ENCODE measurements at places on chromosomes 3 and 15. TPM values are rescaled to one million over a fixed set of nuclear protein-coding genes. Genes with fewer than 3 reads are reported as not detected.

GRCh38 chr3:173038484-173038871 is 102.6 kb downstream of the SPATA16 start:
- no peak for DNase-seq

DNA sequence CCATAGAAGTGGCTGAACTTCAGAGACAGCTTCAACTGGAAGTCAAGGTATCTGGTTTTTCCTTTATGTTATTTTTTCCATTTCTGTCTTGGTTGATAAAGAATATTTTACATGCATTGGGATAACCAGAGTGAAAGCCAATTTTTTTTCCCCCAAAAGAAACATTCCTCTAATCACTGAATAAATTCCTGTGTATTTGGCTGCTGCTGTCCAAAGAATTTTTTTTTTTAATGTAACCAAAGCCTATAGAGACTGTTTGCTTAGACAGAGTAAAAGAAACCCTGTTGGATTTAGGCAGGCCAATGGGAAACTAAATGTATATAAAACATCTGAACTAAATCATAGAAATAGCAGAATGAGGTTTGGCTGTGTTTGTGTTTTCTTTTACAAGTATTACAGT is 75.2 kb downstream of the CGNL1 start:
- no peak for DNase-seq

DNA sequence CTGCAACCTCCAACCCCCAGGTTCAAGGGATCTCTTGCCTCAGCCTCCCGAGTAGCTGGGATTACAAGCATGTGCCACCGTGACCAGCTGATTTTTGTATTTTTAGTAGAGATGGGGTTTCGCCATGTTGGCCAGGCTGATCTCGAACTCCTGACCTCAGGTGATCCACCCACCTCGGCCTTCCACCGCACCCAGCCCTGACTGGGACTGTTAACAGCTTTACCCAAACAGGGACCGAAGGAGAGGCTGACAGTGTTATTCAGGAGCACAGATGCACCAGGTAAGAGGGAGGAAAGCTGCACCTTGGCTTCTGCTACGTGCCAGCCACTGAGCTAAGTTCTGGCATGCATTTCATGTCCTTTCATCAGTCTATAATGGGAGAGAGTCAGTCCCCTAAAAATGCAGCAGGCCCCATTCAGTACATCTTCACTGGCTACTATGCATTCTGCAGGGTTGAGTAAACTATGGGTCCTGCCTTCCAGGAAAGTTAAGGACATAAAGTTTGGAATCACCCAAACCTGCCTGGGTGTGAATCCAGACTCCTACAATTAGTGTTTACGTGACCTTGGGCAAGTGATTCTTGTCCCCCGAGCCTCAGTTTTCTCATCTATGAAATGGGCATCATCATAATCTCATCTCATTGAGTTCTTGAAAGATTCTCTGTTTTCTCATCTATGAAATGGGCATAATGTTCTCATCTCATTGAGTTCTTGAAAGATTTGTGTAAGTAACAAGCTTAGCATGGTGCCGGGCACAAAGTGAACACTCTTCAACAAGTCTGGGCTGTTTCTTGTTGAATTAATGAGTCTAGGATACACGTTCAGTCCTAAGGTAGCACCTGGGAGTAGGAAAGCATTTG is 82.2 kb downstream of the CPN2 start:
- DNase-seq, result no peak

DNA sequence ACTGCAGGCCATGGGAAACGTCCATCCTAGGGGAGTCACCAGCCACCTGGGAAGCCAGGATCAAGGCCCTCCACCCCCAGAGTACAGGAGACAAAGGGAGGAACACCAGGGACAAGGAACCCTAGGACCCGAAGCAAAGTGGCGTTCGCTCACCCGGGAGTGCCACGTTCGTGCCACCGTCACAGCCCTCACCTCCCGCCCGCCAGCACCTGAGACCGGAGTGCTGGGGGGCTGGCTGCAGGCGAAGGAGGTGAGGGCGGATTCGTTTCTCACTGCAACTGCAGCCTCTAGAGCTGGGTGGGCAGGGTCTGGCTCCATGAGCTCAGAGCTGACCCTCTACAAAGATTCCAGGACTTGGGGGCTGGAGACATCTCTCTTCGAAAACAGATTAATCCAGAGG is 26.3 kb downstream of the ZDHHC19 start:
- DNase-seq, result no peak

- peak; percentile 15 for DNase-seq
Measured at GRCh38 chr15:75694241-75695182, 18.1 kb downstream of the CSPG4 start.

DNA sequence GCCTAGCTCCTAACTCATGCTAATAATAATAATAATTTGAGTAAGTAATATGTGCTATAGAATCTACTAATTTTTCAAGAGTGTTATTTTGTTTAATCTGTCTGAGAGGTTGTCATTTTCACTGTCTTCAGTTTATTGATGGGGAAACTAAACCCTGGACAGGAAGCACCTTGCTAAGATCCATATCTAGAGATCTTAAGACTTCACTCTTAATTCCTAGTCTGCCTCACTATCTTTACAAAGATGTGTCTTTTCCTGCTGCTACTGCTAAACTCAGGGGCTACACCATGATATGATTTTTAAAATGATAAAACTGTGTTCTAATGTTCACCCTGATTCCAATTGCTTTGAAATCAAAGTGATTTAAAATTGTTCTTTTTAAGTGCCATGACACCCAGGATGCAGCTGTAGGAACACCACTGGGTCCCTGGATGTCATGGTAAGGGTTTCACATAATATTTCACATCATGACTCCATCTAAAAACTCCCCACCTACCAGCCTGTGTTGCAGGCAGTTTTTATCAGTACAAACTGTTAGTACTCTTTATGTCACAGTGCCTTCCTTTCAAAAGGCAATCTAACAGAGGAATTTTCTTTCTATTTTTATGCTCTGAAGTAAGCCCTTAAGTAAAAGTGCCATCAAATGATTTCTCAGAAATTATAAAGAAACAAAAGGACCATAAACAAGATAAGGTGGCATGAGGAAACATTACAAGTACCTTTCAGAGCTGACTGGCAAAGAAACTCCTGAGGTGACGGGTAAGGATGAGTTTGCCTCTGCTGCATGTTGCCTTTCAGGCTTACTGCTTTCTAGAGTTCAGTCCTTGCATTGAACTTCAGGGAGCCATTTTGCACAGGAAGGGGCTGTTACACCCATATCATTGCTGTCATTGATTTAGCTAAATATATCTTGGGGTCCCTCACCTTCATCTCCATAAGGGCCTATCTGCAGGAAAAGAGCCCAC is 160.1 kb upstream of the SATB1 start:
- no peak for DNase-seq

GRCh38 chr3:49567406-49567805 is 13.1 kb downstream of the BSN start:
- no peak for DNase-seq

DNA sequence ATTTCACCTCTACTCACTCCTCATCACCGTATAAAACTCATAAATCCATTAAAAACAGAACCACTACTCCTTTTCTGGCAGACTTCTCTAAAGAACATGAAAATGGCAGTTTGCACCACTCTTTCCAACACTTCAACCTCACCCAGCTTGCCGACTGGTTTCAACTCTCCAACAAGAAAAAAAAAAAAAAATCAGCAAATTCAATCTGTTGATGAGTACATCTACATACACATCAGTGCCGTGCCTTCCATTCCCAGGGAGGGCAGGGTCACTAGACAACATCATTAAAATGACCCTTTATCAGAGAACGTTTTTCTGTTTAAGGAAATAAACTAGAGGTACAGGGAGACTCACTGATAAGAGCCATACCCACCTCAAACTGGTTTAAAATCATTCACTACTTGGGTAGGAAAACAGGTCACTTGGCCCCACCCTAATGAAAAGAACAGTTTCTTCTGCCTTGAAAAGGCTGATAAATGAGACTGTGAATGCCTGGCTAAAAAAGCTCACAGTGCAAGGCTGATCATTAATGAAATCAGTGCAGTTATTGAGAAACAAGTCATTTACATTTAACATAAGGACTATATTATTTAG is 6.0 kb downstream of the ANXA2 start:
- no peak for DNase-seq

- peak; percentile 57 for DNase-seq
Measured at GRCh38 chr15:68795298-68795848, 25.3 kb downstream of the ANP32A start.

DNA sequence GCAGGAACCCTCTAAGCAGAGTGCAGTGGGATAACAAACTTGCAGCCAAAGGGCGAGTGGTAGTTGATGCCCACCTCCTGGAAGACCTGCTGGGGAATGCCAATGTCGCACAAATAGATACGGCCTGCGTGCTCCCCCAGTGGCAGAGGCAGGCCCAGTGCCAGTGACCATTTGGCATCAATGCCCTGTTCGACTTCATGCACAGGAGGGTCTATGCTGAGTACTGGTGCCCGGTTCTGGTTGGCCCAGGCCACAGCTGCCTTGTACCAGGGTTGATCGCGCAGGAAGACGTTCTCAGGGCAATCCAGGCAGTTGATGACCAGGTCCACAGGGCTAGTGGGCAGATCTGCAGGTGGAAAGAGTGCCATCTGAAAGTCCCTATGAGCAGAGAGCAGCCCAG is 17.0 kb downstream of the CLK3 start:
- DNase-seq, result no peak

DNA sequence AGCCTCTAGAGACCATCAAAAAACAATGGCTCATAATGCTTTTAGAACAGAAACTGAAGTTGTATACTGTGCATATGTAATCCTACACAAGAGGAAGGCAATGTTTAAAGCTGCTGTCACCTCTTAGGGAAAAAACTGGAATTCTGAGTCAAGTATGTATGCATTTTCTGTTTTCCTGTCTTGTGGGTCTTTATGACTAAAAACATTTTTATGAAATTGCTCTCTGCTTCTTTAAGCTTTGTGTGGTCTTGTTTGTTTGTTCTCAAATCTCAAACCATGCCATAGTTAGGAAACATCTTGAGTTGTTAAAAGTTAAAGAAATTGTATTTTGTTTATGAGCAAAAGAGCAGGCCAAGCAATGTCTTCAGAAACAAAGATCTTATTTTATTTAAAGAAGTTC is 80.9 kb upstream of the SOX2 start:
- no peak for DNase-seq

Gene GNAT1
- not detected for total RNA-seq

Gene CPNE4
- total RNA-seq, result 0.19 TPM

Gene INKA1
- total RNA-seq, result 23.3 TPM

Gene TMCO5A
- total RNA-seq, result not detected
